ENCODE measurements at places on chromosomes 6 and 20. TPM values are rescaled to one million over a fixed set of nuclear protein-coding genes. Genes with fewer than 3 reads are reported as not detected.

Gene RWDD2A
- total RNA-seq, result 1.2 TPM

Gene LY6G6C
- not detected for total RNA-seq

Gene ZBP1
- not detected for total RNA-seq

Gene NAA20
- 7.2 TPM for total RNA-seq

Gene ELOVL2
- not detected for total RNA-seq

Gene TAGAP
- total RNA-seq, result 3.1 TPM

Gene PI3
- 90.4 TPM for total RNA-seq

Gene HLA-G
- total RNA-seq, result not detected

DNA sequence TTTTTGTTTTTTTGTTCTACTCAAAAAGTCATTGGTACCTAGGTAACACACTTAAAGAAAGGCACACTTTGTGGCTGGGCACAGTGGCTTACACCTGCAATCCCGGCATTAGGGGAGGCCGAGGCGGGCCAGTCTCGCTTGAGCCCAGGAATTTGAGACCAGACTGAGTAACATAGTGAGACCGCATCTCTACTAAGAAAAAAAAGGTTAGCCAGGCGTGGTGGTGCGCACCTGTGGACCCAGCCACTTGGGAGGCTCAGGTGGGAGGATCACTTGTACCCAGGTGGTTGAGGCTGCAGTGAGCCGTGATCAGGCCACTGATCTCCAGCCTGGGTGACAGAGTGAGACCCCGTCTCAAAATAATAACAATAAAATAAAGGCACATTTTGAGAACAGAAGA lies 67.4 kb upstream of the BHLHE23 start:
- H3K4me1 ChIP-seq, result peaks cover 16% of the 10 kb centered on the region
- no peaks in the 10 kb centered on the region for H3K36me3 ChIP-seq
- H3K27me3 ChIP-seq, result peaks cover 26% of the 10 kb centered on the region
- DNase-seq, result no peak
- H3K27ac ChIP-seq, result no peak overlapping the region

GRCh38 chr20:5686384-5687105 lies 63.7 kb upstream of the SHLD1 start:
- H3K27ac ChIP-seq, result no peak overlapping the region
- peaks cover 5% of the 10 kb centered on the region for H3K4me1 ChIP-seq
- H3K4me3 ChIP-seq, result no peak overlapping the region
- no peaks in the 10 kb centered on the region for H3K36me3 ChIP-seq
- H3K27me3 ChIP-seq, result no peaks in the 10 kb centered on the region
- DNase-seq, result no peak

DNA sequence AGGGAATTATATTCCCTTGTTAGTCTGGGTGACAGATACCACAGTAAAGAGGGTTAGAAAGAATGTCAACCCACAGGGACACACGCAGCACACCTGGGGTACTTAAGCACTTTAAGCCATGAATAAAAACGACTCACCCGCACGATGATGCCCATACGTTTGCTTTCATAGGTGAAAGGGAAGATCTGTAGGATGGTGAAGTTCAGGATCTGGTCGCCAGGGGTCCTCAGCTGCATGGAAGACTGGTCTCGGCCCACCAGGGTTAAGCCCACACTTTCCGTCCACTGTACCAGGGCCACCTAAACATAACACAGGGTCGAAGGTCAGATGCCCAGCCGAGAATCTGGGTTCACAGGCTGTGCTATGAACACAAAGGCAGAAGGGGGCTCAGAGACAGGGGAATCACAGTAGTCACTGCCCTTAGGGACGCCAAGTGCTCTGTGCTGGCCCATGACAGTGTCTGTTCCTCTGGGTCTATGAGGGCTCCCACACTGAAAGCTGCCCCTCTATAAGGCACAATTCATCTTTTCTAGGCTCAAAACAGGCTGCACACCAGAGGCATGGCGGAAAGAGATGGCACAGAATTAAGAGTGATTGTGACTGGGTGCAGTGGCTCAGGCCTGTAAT lies 96.8 kb upstream of the NFATC2 start:
- H3K4me3 ChIP-seq, result no peak overlapping the region
- peaks cover 22% of the 10 kb centered on the region for H3K36me3 ChIP-seq
- DNase-seq, result peak; percentile 85
- H3K27me3 ChIP-seq, result no peaks in the 10 kb centered on the region
- H3K4me1 ChIP-seq, result no peaks in the 10 kb centered on the region

- no peak overlapping the region for H3K27ac ChIP-seq
- no peak for DNase-seq
- no peak overlapping the region for H3K4me3 ChIP-seq
- H3K36me3 ChIP-seq, result no peaks in the 10 kb centered on the region
- H3K4me1 ChIP-seq, result peaks cover 14% of the 10 kb centered on the region
Observed at GRCh38 chr6:1796706-1797529, 187.2 kb downstream of the FOXC1 start.

DNA sequence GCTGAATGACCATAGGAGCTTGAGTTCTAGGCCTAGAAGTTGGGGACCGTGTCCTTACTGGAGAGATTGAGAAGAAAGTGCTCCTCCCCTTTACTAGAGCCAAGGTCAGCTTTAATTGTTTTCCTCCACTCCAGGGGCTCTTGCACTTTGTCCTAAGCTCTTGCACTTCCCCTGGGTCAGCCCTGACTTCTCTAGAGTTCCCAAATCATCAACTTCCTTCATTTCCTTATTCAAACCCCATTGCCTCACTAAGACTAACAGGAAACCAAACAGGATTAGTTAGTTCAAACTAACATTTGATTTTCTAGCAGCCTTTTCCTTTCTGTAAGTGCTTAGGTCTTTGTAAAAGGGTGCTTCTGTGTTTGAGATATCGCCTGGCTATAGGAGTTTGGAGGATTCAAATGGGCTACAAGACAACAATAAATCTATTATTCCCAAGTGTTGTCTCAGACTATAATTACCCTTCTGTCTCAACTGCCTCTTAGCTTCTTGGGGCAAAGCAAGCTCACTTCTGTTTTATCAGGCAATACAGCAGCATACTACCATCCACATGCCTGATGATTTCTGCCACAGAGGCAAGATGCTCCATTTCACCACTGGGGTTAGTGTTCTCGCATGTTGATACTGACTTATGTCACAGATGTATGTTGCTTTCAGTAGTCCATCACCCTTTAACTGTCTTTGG lies 12.8 kb upstream of the DTNBP1 start:
- no peaks in the 10 kb centered on the region for H3K4me1 ChIP-seq
- no peak overlapping the region for H3K27ac ChIP-seq
- H3K36me3 ChIP-seq, result no peaks in the 10 kb centered on the region
- peak; percentile 38 for DNase-seq
- H3K27me3 ChIP-seq, result peaks cover 6% of the 10 kb centered on the region
- no peak overlapping the region for H3K4me3 ChIP-seq

DNA sequence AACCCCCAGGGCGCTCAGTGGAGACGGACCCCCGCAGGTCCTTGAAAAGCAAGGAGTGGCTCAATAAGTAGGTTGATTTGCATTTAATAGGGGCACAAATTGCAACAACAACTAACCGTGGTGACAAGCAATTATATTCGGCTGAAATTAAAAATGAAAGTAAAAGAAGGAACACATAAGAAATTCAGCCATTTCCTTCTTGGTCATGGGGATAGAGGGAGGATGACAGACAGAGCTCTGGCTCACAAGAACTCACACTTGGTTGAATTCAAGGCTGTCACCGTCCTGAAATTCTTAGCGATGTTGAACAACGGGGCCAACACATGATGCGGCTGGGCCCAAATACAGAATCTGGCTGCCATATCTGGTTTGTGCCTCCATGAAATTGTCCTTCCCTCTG lies 129.0 kb downstream of the EDN3 start:
- DNase-seq, result no peak
- no peaks in the 10 kb centered on the region for H3K27me3 ChIP-seq
- no peaks in the 10 kb centered on the region for H3K4me1 ChIP-seq
- no peak overlapping the region for H3K27ac ChIP-seq
- no peaks in the 10 kb centered on the region for H3K36me3 ChIP-seq

DNA sequence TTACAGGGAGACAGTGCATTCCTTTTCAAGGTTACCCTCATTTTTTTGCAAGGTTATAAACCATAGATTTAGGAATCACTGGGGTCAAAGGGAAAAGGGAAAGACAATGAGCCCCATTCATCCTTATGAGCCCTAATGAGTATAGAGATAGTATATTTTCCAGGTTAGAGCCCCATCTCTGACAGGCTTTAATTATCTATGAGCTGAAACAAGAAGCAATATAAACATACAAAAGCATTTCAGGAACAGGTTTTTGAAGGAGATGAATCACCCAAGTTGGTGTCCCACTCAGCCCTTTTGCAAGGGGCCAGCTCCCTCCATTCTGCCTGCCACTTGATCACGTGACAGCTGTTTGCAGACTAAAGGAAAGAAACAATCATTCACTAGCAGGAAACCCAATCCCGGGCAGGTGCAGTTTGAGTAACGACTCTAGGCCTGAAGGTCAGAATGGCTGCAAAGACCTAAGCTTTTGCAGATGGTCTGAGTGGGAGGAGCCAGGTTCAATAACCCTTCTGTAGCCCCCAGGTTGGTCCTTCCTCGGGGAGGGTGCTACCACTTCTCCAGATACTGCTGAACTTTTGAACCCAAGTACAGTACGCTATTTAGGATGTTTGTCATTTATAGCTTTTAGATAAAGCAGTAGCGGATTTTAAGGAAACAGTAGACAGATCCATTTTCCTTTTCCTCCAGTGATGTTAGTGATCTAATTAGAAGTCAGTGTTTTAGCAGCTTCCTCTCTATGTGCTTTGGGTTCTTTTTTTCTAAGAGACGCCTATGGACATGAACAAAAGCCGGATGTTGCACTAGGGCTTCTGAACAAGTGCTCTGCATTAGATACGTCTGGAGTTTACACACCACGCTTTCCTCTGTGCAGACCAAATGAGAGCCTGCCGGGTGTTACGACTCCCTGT lies 253.2 kb downstream of the SOX4 start:
- H3K4me1 ChIP-seq, result peaks cover 30% of the 10 kb centered on the region
- DNase-seq, result peak; percentile 73
- H3K4me3 ChIP-seq, result no peak overlapping the region
- no peaks in the 10 kb centered on the region for H3K27me3 ChIP-seq
- H3K27ac ChIP-seq, result no peak overlapping the region

DNA sequence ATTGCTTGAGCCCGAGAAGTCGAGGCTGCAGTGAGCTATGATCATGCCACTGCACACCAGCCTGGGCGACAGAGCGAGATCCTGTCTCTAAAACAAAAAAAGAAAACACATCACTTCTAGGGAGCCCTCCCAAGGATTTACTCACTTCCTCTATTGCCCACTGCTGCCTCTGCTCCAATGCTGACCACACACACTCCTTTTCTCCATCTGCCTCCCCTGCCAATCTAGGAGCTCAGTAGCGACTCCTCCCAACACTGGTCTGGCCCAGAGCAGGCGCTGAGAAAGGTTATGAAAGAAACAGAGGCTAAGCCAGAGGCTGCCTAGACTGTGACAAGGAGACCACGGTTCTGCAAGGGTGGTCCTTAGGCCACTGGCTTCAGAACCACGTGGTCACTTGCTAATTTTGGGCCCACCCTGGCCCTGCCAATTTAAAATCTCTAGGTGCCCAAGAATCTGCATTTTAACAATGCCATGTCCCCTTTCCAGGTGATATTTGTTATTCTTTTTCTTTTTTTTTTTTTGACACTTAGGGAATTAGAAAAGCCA lies 1.3 kb upstream of the E2F1 start:
- H3K27ac ChIP-seq, result no peak overlapping the region
- peaks cover 33% of the 10 kb centered on the region for H3K4me1 ChIP-seq
- no peak overlapping the region for H3K4me3 ChIP-seq
- no peaks in the 10 kb centered on the region for H3K36me3 ChIP-seq
- H3K27me3 ChIP-seq, result no peaks in the 10 kb centered on the region

All from stomach (tissue), 19 donors.